ENCODE measurements at places on chromosomes 2 and 18. TPM values are rescaled to one million over a fixed set of nuclear protein-coding genes. Genes with fewer than 3 reads are reported as not detected.

ALLC gene
- not detected for total RNA-seq

CYRIA gene
- 1.9 TPM for total RNA-seq

KLF7 gene
- 12.9 TPM for total RNA-seq

OTOS gene
- total RNA-seq = not detected

WBP1 gene
- 87.9 TPM for total RNA-seq

INPP5D gene
- total RNA-seq = 0.65 TPM

CD226 gene
- total RNA-seq = 1.4 TPM

NOL4 gene
- total RNA-seq = not detected

RFX8 gene
- 0.16 TPM for total RNA-seq

SS18 gene
- 86.5 TPM for total RNA-seq

MOCOS gene
- total RNA-seq = 1.4 TPM

ZNF396 gene
- total RNA-seq = 0.78 TPM

DYNC2LI1 gene
- total RNA-seq = 10.1 TPM

BOK gene
- total RNA-seq = 23.3 TPM

KLHL14 gene
- total RNA-seq = not detected

AKAIN1 gene
- total RNA-seq = not detected

ABCG8 gene
- not detected for total RNA-seq

MSH6 gene
- total RNA-seq = 47.4 TPM

CLHC1 gene
- 10.6 TPM for total RNA-seq

DAW1 gene
- total RNA-seq = 0.32 TPM

POLR1B gene
- 12.7 TPM for total RNA-seq

NDUFV2 gene
- 147 TPM for total RNA-seq

ERBB4 gene
- total RNA-seq = not detected

FAP gene
- 15.5 TPM for total RNA-seq

SERPINB5 gene
- total RNA-seq = 1.8 TPM

KIF1A gene
- 2.7 TPM for total RNA-seq

ATP8B1 gene
- 10.9 TPM for total RNA-seq

TACR1 gene
- total RNA-seq = not detected

ALPI gene
- not detected for total RNA-seq

CYBRD1 gene
- 37.9 TPM for total RNA-seq

PCARE gene
- not detected for total RNA-seq

LRP1B gene
- 1.2 TPM for total RNA-seq
